ENCODE measurements at places on chromosomes 11 and 22. TPM values are rescaled to one million over a fixed set of nuclear protein-coding genes. Genes with fewer than 3 reads are reported as not detected.

Gene ACR
- total RNA-seq, result not detected

DNA sequence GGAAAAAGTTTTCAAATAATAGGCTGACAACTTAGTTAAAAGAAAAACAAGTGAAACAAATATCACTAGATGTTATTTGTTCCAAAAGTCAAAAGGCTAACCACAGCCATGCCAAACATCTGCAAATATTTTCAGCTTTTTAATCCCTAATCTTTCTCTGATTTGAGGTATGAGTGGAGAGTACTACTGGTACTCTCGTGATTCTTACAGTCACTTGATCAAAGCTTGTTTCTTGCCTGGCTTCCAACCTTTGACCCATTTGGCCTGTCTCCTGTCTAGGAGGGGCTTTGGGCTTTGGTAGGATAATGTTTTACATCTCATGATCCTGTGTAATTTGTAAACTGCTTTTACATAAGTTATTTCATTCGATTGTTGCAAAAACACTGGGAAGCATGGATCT is 301.8 kb upstream of the SORL1-AS1 start:
- no peak for DNase-seq

DNA sequence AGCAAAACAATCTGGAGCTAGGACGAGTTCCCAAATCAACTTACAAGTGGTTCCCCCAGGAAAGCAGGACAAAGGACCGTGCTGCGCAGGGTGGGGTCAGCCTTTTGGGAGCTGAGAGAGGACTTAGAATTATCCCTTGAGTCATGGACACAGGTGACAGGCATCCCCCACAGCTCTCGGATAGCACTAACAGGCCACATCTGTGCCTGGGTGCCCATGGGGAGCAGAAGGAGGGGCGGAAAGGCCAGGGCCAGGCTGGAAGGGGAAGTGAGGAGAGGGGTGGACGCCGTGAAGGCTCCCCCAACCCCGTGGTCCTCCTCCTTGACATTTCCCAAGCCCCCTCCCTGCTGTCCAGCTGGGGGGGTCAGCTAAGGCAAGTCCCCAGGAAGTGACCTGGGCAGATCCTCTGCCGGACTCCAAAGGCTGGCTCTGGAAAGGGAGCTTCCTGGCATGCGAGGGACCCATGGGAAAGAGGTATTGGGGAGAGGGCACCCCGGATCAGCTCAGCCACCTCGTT is 31.6 kb upstream of the A4GALT start:
- DNase-seq, result no peak

DNA sequence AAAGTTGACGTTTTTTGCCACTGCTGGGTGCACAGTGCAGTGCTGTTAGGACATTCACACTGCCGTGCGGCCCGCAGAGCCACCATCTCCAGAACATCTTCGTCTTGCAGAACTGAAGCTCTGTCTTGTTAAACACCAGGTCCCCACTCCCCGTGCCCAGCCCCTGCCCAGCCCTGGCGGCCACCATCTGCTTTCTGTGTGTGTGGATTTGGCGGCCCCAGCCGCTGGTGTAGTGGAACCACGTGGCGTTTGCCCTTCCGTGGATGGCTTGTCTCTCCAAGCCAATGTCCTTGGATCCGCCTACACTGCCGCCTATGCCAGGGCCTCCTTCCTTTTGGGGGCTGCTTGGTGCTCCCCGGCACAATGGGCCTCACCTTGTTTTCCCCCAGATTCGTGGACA is 8.2 kb upstream of the MUC5AC start:
- DNase-seq, result no peak

DNA sequence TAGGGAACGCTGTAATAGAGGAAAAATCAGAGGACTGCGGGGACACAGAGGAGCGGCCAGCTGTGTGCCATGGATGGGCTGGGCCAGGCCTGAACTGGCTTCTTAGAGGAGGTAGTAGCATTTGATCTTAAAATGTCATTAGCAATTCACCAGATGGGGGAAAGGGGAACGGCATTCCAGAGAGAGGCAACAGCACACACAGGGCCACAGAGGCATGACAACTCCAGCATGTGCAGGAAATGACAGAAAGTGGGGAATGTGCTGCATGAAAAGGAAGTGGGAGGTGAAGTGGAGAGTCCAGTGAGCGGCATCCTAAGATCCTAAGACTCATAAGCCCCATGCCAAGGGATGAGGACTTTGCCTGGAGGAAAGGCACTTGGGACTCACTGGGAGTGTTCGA is 69.0 kb downstream of the UBASH3B start:
- DNase-seq, result no peak

All from thoracic aorta (tissue), 2 donors.